ENCODE measurements at places on chromosomes 3 and 15.

- DNase-seq: peak; percentile 32
Observed at GRCh38 chr3:112699436-112699978, 58.6 kb upstream of the CCDC80 start.

GRCh38 chr15:77033729-77034671 is 36.9 kb downstream of the TSPAN3 start:
- DNase-seq: no peak

GRCh38 chr3:157115069-157116006 is 44.6 kb downstream of the CCNL1 start:
- DNase-seq: no peak

- no peak for DNase-seq
Observed at GRCh38 chr3:60948488-60948887, 302.8 kb downstream of the FHIT start.

GRCh38 chr3:170109579-170110293 is 71.8 kb downstream of the PHC3 start:
- no peak for DNase-seq

- DNase-seq: no peak
Observed at GRCh38 chr3:146343551-146343950, 92.6 kb upstream of the PLSCR4 start.

- no peak for DNase-seq
Observed at GRCh38 chr3:71863563-71864190, 78.7 kb upstream of the PROK2 start.

DNA sequence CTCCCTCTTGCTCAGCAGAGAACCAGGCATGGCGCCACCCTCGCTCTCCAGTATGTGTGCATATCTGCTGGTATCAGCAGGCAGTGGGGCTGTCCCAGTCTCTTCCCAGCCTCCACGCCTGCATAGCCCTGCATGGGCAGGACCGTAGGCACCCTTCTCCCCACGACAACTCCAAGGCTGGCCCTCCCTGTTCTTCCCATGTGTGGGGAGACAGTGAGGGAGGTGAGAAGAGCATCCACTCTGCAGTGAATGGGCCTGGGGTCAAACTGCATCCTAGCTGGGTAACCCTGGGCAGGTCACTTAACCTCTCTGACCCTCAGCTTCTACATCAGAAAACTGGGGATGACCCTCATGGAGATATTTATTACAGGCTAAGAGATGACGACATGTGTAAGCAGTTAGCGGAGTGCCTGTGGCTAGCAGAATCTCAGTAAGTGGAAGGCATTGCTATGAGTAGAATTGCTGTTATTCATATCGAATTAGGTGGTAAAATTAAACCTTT is 13.3 kb upstream of the SSUH2 start:
- no peak for DNase-seq

- no peak for DNase-seq
Observed at GRCh38 chr3:70400194-70400593, 87.8 kb upstream of the MDFIC2 start.

GRCh38 chr3:191329654-191330529 is at the start of gene UTS2B:
UTS2B (minus strand) TSS chr3:191330526; CDS start chr3:191282189, 48,337 bp downstream.
- DNase-seq: peak; percentile 32

Data from GM04504 (cell line).